Endodermal cell (in vitro differentiated cells): ENCODE measurements at places on chromosomes 7 and 10.

GRCh38 chr10:129163531-129163930 lies 303.5 kb upstream of the MGMT start:
- DNase-seq, result no peak

DNA sequence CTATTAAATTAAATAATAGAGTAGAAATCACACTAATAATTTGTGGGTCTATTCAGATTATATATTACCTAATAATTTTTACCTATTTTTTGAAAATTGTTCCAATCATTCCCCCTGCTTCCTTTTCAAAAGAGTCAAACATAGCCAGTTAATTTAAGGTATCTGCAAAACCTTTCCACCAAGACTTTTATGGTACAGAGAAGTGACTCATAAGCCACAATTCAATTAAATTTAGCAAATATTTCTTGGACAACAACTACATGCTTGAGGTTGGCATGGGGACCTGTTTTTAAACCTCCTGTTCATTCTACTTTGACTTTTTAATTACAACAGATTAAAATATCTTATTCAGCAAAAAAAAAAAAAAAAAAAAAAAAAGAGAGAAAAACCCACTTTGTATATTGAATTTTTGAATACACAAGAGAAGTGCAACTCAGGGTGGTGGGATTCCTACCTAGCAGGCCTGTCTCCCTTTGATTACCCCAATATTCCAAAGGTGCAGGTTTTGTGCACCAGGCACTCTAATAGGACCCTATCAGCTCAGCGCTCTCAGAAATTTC lies 301.9 kb upstream of the C7orf33 start:
- DNase-seq, result no peak

DNA sequence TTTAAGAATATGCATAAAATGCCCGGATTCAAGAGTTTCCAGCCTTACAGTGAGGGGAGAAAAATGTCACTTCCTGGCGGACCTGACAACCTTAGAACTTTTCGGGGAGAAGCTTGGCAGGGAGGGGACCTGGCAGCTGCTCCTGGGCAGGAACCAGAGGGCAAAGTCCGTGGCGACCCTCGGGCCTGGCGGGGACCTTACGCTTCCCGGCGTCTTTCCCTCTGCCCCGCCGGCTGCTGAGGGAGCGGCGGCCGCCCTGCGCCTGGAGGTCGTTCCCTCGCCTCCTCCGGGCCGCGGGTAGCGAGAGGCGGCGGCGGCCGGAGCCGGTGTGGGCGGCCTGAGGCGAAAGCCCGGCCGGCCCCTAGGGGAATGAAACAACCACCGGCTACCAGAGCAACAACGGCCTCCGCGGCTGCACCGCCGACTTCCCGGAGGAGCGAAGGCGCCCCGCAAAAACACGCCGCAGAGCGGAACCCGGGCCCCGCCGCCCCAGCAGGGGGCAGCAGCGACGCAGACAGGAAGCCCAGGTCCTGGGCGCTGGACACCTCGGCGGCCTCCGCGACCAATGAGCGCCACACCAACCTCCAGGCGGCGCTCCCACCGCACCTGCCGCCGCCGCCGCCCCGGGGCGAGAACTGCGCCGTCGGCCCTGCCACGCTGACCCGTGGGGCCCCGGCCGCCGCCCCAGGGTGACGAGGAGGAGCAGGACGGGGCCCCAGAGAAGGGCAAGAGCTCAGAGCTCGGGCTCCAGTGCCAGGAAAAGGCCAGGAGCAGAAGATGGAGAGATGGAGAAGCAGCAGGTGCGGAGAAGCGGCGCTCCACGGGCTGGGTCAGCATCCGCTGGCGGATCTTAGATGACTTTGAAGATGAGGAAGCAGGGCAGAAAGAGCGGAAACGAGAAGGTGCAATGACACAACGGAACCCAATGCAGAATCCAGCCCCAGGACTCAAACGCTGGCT lies 10.5 kb upstream of the ACSM6 start:
- DNase-seq, result peak; percentile 97

GRCh38 chr7:107744345-107744750 lies 406 bp downstream of the CBLL1 start:
- DNase-seq, result no peak

DNA sequence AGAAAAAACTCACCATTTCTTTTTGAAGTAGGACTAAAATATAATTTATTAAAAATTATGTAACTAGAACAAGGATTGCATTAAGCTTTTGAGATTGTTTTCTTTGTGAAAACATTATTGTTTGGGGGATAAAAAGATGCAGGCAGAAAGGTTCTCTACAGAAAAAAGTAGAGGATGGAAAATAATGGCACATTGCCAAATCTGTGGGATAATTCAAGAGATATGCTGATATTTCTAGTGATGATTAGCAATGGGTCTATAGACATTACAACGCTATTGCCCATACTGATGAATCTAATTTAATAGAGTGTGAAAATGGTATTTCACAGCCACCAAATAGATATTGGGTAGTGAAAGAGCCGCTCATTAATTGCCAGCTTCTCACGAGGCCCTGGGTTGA lies 204.3 kb downstream of the RAPGEF5 start:
- DNase-seq, result no peak

GRCh38 chr7:130147710-130148325 lies 57.4 kb downstream of the TMEM209 start:
- no peak for DNase-seq

GRCh38 chr10:69639291-69640195 lies 9.5 kb downstream of the FAM241B start:
- peak; percentile 90 for DNase-seq

DNA sequence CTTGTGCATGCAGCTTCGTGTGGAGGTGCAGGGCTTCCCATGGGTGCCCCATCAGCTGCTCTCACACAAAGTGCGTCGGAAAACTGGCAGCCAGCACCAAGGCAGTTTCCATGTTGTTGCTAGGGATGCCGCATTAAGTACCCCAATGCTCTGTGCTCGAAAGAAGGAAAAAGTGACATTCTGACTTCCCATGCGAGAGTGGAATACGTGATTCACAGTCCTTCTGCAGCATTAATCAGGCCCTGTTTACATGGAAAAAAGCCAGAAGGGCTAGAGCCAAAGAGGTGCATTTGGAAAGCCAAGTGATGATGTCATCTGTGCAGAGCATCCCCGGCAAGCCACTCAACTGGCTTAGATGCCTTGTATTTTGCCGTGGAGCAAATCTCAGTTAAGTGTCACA lies 258.3 kb downstream of the GATA3 start:
- DNase-seq, result no peak

DNA sequence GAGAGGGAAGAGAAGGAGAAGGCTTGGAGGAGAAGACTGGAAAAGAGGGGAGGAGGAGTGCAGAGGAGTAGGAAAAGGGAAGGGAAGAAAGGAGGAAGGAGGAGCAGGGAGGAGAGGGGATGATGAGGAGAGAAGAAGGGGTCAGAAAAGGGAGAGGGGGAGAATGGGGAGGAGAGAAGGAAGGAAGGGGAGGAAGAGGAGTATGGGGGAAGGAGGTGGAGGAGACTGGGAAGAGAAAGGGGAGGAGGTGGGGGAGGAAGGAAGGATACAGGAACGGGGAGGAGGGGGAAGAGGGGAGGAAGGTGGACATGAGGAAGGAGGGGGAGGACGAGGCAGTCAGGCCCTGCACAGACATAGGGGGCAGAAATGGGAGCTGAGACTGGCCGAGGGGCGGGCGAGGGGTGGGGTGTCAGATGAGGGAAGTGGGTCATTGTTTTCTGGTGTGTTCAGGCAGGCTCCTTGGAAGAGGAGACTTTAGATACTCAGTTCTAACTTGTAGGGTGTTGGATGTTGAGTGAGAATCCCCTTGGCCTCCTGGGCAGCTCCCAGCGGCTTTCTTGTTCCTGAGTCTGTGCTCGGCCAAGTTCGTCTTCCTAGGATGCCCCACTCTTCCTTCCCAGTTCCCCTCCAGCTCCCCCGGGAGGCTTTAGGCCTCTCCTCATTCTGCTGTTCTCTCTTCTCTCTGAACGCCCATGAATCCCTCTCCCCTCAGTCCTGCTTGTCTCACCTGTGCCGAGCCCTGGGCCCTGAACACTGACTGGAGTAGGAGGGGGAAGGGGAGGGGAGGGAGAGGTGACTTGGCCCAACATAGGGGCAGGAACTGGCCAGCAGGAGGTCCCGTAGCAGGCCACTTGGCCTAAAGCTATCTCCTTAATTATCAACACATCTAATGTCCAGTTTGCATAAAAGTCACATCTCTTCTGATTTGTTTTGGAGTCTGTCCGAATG lies 12.8 kb upstream of the CRHR2 start:
- DNase-seq, result peak; percentile 68

DNA sequence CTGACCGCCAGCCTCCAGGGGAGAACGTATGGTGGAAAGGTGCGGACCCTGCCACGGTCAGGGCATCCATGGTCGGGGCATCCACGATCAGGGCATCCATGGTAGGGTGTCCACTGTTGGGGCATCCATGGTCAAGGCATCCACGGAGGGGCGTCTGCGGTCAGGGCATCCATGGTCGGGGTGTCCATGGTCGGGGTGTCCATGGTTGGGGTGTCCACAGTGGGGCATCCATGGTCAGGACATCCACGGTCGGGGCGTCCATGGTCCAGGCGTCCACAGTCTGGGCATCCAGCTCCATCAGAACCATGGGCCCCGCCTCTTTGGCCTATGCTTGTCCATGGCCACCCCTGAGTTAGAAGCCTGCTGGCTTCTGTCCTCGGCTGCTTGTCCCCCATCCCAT lies 148.1 kb downstream of the ADARB2 start:
- no peak for DNase-seq
